Testis (tissue), 5 donors: ENCODE measurements at places on chromosomes 6 and 20. TPM values are rescaled to one million over a fixed set of nuclear protein-coding genes. Genes with fewer than 3 reads are reported as not detected.

GRCh38 chr20:8535403-8536261 is 403.6 kb downstream of the PLCB1 start:
- H3K27me3 ChIP-seq: no peaks in the 10 kb centered on the region
- no peak overlapping the region for H3K27ac ChIP-seq
- no peak overlapping the region for H3K4me3 ChIP-seq
- H3K4me1 ChIP-seq: no peaks in the 10 kb centered on the region
- H3K36me3 ChIP-seq: no peaks in the 10 kb centered on the region

GRCh38 chr6:139931747-139932146 is 557.3 kb upstream of the CITED2 start:
- H3K4me3 ChIP-seq: no peak overlapping the region
- no peak for DNase-seq
- no peak overlapping the region for H3K27ac ChIP-seq
- no peaks in the 10 kb centered on the region for H3K27me3 ChIP-seq
- H3K36me3 ChIP-seq: no peaks in the 10 kb centered on the region
- no peaks in the 10 kb centered on the region for H3K4me1 ChIP-seq

DNA sequence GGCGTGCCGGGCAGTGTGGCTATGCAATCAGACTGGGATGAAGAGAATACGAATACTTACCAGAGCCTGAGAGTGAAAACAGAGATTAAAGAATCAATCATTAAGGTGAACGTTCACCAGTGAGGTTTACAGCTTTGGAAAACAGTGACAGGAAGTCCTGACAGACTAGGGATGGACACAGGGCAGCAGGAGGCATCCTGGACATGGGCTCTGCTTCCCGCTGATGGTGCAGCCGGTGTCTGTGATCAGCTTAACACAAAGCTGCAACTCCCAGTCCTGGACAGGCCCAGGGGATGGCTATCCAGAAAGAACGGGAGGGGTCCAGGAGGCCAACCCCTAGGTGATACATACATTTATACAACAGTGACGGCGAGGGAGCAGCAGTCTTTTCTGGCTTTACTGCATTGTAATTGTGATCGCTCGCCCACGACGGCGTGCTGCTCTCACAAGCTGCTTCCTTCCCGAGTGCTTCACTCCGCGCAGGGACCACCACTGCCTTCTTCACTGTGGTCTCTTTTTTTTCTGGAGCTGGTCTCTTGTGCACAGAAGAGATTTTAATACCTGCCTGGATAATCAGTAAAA is 20.7 kb downstream of the DIDO1 start:
- H3K4me1 ChIP-seq: peaks cover under 1% of the 10 kb centered on the region
- H3K27ac ChIP-seq: no peak overlapping the region
- DNase-seq: no peak
- H3K4me3 ChIP-seq: no peak overlapping the region
- H3K27me3 ChIP-seq: no peaks in the 10 kb centered on the region

DNA sequence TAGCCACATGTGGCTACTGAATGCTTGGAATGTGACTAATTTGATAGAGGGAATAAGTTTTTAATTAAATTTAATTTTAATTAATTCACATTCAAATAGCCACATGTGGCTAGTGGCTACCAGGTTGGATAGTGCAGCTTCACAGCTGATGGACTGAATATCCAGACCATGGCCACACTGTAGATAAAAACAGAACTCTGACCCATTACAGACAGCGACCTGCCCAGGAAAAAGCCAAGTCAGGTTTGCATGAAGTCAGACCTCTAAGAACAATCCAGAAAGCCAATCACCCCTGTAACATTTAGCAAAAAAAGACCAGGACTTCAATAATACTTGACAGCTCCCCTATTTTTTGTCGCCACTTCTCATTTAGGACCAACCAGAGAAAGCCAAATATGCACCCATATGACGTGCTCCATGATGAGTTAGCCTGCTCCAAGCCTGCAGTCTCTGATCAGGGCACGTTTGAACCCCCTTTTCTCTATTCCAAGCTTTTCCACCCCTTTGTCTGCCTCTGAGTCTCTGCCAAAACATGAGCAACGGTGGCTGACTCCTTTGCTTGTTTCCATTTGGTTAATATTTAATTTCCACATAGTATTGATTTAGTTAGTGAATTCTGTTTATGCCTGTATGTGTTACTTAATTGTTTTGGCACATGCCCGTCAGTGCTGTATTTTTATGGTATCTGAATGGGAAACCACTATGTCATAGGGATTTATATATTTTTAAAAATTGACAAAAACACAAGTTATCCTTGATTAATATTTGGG is 636.3 kb downstream of the UTRN start:
- H3K4me1 ChIP-seq: no peaks in the 10 kb centered on the region
- H3K27ac ChIP-seq: no peak overlapping the region
- H3K36me3 ChIP-seq: no peaks in the 10 kb centered on the region
- no peaks in the 10 kb centered on the region for H3K27me3 ChIP-seq
- DNase-seq: no peak

GRCh38 chr20:45426320-45427016 is 10.5 kb downstream of the PIGT start:
- H3K4me3 ChIP-seq: no peak overlapping the region
- H3K27ac ChIP-seq: no peak overlapping the region
- no peaks in the 10 kb centered on the region for H3K27me3 ChIP-seq
- no peaks in the 10 kb centered on the region for H3K36me3 ChIP-seq

GRCh38 chr6:169385237-169385880 is 131.7 kb upstream of the THBS2 start:
- H3K4me3 ChIP-seq: no peak overlapping the region
- H3K27me3 ChIP-seq: no peaks in the 10 kb centered on the region
- no peak overlapping the region for H3K27ac ChIP-seq
- no peaks in the 10 kb centered on the region for H3K36me3 ChIP-seq
- DNase-seq: no peak

- no peak overlapping the region for H3K4me3 ChIP-seq
- H3K27ac ChIP-seq: no peak overlapping the region
- DNase-seq: no peak
- H3K27me3 ChIP-seq: no peaks in the 10 kb centered on the region
- H3K36me3 ChIP-seq: no peaks in the 10 kb centered on the region
- no peaks in the 10 kb centered on the region for H3K4me1 ChIP-seq
These were observed 14.0 kb downstream of the GCNT2 start for GRCh38 chr6:10535193-10535592.

DNA sequence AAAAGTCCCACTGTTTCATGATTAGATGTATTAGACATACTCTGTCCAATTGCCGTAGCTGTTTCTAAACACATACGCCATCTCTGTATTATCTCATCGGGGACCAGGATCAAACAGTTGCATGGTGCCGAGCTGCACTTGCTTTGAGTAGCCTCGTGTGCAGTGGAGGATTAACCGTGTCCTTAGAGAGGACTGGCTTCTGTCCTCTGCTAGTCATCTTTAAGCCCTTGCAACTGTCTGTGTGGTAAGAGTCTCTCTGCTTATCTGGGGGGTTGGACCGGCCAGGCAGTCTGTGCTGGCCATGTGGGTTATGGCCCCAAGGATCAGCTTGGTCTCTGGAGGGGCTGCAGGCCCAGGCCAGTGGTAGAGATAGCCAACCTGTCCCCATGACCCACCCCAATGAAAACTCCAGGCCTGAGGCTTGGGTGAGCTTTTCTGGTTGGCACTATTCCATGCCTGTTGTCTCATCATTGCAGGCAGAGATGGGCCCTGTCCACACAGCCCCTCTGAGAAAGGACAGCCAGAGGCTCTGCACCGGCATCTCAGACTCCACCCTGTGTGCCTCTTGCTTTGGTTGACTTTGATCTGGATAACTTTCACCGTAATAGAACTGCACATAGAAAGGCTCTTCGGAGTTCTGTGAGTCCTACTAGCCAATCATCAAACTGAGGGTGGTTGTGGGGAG is 137.3 kb upstream of the SNX9 start:
- no peak overlapping the region for H3K27ac ChIP-seq
- DNase-seq: no peak
- H3K36me3 ChIP-seq: no peaks in the 10 kb centered on the region
- no peak overlapping the region for H3K4me3 ChIP-seq
- H3K4me1 ChIP-seq: no peaks in the 10 kb centered on the region
- no peaks in the 10 kb centered on the region for H3K27me3 ChIP-seq

DNA sequence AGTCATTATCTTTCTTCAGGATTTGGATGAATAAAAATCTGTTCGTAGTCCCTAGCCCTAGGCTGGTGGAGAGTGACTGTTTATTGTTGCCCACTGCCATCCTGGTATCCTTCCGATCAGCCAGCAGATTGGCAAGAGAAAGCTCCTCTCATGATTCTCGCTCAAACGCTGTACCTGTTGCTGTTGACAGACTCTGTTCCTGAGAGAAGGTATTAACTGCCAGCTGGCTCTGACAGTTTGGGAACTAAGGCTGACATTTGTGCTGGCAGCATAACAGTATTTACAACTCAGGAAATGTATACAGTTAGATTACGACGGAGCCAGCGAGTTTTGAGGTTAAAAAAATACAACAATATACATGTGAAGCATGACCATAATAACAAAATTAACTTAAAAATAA is 674.5 kb downstream of the PRKN start:
- no peaks in the 10 kb centered on the region for H3K27me3 ChIP-seq
- H3K4me1 ChIP-seq: peaks cover 4% of the 10 kb centered on the region
- no peak for DNase-seq
- H3K27ac ChIP-seq: no peak overlapping the region

- no peaks in the 10 kb centered on the region for H3K36me3 ChIP-seq
- H3K4me1 ChIP-seq: no peaks in the 10 kb centered on the region
- DNase-seq: no peak
- no peaks in the 10 kb centered on the region for H3K27me3 ChIP-seq
These were observed 256.9 kb downstream of the CDH26 start for GRCh38 chr20:60214901-60215815.

GRCh38 chr6:44037847-44038542 is 89.3 kb downstream of the MRPL14 start:
- no peaks in the 10 kb centered on the region for H3K36me3 ChIP-seq
- no peaks in the 10 kb centered on the region for H3K27me3 ChIP-seq
- H3K4me3 ChIP-seq: no peak overlapping the region
- H3K27ac ChIP-seq: no peak overlapping the region
- peaks cover under 1% of the 10 kb centered on the region for H3K4me1 ChIP-seq
- DNase-seq: no peak

DNA sequence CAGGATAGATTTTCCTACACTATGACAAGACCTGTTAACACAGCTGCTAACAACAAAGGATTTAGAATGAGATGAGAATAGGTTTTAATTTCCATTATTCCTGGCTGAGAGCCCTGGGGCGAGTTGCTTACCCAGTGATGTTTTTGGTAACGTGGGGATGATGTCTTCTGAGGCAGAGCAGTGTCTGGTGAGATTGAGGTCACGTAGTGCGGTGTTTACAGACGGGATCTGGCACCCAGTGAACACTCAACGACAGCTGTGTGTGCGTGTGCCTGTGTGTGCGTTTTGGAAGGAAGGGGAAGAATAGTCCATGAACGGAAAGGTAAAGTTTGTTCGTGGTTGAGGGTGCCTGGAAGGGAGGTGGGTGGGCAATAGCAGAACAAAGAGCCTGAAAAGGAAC is 384.7 kb downstream of the C6orf118 start:
- no peaks in the 10 kb centered on the region for H3K27me3 ChIP-seq
- no peak overlapping the region for H3K4me3 ChIP-seq
- H3K27ac ChIP-seq: no peak overlapping the region
- no peaks in the 10 kb centered on the region for H3K36me3 ChIP-seq
- no peak for DNase-seq

DNA sequence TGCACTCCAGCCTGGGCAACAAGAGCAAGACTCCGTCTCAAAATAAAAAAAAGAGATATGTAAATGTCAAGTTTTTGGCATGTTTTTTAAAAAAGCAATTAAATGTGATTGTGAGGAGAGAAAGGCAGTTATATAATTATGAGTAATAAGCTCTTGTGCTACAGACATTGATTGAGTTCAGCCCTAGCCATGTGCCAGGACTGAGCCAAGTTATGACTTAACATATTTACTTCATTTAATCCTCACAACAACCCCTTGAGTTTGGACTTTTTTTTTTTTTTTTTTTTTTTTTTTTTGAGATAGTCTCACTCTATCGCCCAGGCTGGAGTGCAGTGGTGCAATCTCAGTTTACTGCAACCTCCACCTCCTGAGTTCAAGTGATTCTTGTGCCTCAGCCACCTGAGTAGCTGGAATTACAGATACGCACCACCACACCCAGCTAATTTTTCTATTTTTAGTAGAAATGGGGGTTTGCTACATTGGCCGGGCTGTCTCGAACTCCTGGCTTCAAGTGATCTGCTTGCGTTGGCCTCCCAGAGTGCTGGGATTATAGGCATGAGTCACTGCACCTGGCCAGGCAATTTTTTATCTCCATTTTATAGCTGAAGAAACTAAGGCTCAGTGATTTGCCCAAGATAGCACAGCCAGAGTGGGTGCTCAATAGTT is 15.0 kb upstream of the CSE1L start:
- H3K36me3 ChIP-seq: no peaks in the 10 kb centered on the region
- no peaks in the 10 kb centered on the region for H3K4me1 ChIP-seq
- no peak overlapping the region for H3K4me3 ChIP-seq
- no peak for DNase-seq

GRCh38 chr6:113876695-113877094 is 19.6 kb downstream of the MARCKS start:
- DNase-seq: no peak
- H3K4me1 ChIP-seq: no peaks in the 10 kb centered on the region
- no peaks in the 10 kb centered on the region for H3K27me3 ChIP-seq
- no peak overlapping the region for H3K27ac ChIP-seq
- no peaks in the 10 kb centered on the region for H3K36me3 ChIP-seq
- H3K4me3 ChIP-seq: no peak overlapping the region

GRCh38 chr6:88157106-88157505 is 9.0 kb downstream of the CNR1 start:
- H3K4me3 ChIP-seq: no peak overlapping the region
- no peak overlapping the region for H3K27ac ChIP-seq
- H3K36me3 ChIP-seq: no peaks in the 10 kb centered on the region
- no peaks in the 10 kb centered on the region for H3K4me1 ChIP-seq

GRCh38 chr20:32326504-32326845 is 31.7 kb upstream of the ASXL1 start:
- no peak for DNase-seq
- H3K27me3 ChIP-seq: no peaks in the 10 kb centered on the region
- H3K36me3 ChIP-seq: no peaks in the 10 kb centered on the region
- no peaks in the 10 kb centered on the region for H3K4me1 ChIP-seq
- no peak overlapping the region for H3K4me3 ChIP-seq

- H3K36me3 ChIP-seq: no peaks in the 10 kb centered on the region
- no peak for DNase-seq
- no peaks in the 10 kb centered on the region for H3K27me3 ChIP-seq
- H3K27ac ChIP-seq: no peak overlapping the region
These were observed 363.4 kb downstream of the PHF3 start for GRCh38 chr6:63998991-63999390.

GRCh38 chr20:2816583-2817340 is 598 bp downstream of the TMEM239 start:
- no peaks in the 10 kb centered on the region for H3K36me3 ChIP-seq
- H3K4me3 ChIP-seq: no peak overlapping the region
- DNase-seq: no peak

Gene ARFGEF2
- total RNA-seq: 52.6 TPM

Gene PTGIS
- 12.2 TPM for total RNA-seq

Gene TXLNB
- total RNA-seq: 3.7 TPM

Gene SOX18
- 17.1 TPM for total RNA-seq

Gene TRIM38
- total RNA-seq: 5.3 TPM

Gene FGD2
- 7.0 TPM for total RNA-seq

Gene GJA10
- total RNA-seq: not detected

Gene HCK
- 4.5 TPM for total RNA-seq

Gene RIPOR2
- 3.7 TPM for total RNA-seq

Gene MOXD1
- 3.1 TPM for total RNA-seq

Gene TRIM10
- total RNA-seq: 0.25 TPM

Gene DACT2
- total RNA-seq: 20.8 TPM

Gene LY6G5C
- total RNA-seq: 18.3 TPM

Gene HLA-DQA1
- 0.94 TPM for total RNA-seq
